ENCODE measurements at places on chromosomes 4 and X.

GRCh38 chr4:182346675-182347375 is 103.6 kb downstream of the TENM3 start:
- no peak for DNase-seq

DNA sequence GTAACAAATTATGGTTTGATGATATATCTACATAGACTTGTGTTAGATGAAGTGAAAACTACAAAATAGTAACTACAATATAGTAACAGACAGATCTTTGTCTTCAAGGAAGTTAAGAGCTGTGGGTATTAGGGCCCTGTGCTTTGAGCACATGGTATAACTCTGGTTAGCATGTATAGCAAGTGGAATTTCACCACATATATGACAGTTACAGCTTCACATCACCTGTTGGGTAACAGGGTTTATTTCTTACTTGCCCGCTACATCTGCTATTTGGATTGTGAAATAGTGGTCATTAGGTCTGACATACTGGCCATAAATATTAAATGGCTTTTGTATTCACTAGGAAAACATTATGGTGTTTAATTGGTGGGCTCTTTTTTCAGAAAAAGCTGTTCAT is 20.2 kb downstream of the OFD1 start:
- DNase-seq: no peak

DNA sequence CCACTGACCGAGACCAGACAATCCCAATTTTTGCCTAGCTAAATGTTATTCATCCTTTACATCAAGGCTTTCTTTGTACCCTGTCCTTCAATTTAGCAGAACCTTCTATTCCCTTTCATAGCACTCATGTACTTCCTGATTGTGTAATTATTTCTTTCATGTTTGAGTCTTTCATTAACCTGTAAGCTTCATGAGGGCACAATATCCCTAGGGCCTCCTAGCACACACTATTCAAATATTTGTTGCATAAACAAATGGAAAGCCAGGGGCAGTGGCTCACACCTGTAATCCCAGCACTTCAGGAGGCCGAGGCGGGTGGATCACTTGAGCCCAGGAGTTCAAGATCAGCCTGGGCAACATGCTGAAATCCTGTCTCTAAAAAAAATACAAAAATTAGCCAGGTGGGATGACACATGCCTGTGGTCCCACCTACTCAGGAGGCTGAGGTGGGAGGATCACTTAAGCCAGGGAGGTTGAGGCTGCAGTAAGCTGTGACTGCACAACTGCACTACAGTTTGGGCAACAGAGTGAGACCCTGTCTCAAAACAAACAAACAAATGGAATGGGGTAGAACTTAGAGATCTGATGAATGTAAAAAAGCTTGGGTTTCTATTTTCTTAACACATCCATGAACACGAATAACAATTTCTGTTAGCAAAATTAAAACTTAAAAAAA is 59.0 kb downstream of the SAT1 start:
- DNase-seq: no peak

DNA sequence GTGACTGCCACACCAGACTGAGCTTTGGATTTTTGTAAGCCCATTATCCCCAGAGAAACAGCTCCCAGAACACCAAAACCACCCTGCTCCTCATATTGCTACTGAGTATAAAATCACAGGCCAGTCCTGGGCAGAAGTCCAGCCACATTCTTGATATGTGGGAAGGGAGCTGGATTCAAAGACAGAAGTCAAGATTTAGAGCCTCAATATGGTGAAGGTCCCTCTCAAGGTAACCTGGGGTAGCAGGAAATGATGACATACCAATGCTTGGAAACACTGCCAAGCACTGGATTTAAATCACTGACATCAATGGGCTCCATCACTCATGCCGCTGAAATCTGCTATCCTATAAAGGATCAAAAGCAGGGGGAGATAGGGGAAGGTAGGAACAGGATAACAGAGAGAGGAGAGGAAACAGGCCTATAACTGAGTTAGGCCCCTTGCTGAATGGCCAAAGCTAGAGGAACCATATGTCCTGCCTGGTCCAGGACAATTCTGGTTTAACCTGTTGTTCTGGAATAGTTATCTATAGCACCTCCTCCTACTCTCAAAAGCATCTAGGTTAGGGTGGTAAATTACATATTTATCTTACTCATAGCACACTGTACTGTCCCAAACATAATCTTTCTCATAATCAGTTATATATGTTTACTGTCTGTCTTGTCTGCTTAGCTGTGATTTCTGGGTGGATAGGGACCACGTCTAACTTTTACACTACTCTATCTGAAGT is 83.7 kb upstream of the NHS start:
- no peak for DNase-seq

DNA sequence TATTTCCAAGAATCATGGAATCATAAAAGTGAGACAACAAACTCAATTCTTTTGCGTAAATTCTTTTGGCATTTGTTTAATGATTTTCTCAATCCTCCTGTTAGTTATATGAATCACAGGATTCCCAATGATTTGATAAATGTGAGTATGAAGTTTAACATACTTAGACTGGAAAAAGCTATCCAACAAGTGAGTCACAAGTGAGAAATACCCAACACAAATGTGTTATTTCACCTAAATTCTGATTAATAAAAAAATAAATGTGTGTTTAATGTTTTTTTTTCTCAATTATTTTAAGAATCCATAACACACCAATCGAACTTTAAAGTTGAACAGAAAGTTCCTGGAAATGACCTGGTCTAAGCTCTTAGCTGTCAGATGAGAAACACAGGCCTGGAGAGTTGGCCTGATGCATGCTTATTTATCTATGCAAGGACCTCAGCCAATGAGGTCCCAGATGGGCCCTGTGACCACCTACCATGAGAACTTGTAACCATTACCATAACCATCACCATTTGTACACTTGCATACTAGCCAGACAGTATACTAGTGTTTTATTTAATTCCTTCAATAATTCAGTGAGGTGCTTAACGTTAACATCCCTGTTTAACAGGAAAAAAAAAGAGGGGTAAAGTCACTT is 386.7 kb downstream of the SPRY1 start:
- DNase-seq: no peak

- no peak for DNase-seq
These were observed at the start of gene PRSS12 for GRCh38 chr4:118352843-118353533. Gene PRSS12, minus strand, starts transcription at chr4:118353003. Its CDS starts 283 bp downstream, at chr4:118352720.

DNA sequence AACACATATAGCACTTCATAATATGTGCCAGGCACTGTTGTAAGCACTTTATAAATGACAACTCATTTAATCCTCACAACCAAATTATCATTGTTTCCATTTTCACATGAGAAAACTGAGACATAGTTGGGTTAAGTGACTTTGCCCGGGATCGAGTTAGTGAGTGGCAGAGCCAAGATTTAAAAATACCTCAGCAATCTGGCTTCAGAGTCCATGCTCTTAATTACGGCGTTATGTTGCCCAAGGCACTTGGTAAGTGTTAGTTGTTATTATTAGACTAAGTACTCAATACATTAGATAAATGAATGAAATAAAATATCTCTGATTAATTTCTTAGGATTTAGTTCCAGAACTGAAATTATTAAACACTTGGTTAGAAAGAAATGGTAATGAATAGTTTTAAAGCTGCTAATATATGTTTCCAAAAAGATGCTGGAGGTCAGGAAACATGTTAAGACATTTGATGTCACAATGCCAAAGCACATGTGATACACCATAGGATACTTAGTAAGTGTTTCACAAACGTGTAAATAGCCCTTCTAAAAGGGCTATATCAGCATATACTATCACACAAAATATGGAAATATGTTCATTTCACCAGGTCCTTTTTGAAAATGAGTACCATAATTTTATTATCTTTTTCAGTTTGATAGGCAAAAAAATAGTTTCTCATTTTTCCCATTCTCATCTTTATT is 301.9 kb downstream of the GPAT3 start:
- no peak for DNase-seq
